Activated naive CD4-positive, alpha-beta T cell treated with anti-CD3 and anti-CD28 coated beads, Interleukin-2, amount 10 ng/mL, durations not matched to agents 7 days and 5 days (primary cell): ENCODE measurements at places on chromosomes 2 and 18.

DNA sequence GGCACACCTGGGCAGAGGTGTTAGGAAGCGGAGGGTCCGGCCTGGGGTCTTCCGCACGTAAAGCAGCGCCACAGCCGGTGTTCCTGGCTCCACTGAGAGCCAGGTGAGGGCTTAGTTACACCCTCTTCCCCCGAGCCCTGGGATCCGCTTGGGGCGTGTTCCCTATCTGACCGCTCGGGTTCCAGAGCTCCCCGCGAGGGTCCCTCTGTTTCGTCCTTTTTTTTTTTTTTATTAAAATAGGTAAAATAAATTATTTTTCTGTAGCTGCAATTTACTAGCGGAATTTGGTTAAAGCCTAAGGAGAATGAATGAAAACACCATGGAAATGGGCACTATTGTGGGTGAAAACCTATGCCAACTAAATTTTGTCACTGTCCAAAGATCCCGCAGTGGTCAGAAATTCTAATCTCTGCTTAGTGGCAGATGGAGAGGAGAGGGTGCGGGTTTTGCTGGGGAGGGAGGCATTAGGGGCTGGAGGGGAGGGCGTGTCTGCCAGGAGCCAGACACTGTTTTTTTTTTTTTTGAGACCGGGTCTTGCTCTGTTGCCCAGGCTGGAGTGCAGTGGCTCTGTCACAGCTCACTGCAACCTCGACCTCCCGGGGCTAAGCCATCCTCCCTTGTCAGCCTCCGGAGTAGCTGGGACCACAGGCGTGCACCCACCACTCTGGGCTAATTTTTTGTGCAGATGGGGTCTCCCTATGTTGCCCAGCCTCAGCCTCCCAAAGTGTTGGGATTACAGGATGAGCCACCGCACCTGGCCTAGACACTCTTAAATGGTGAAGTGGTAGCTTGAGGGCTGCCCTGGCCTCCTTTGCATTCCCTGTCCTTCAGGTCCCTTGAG, 834 bp downstream of the PDCL3 start:
- no peak for DNase-seq

- no peak for DNase-seq
Observed at GRCh38 chr18:42931491-42931890, 184.0 kb downstream of the RIT2 start.

DNA sequence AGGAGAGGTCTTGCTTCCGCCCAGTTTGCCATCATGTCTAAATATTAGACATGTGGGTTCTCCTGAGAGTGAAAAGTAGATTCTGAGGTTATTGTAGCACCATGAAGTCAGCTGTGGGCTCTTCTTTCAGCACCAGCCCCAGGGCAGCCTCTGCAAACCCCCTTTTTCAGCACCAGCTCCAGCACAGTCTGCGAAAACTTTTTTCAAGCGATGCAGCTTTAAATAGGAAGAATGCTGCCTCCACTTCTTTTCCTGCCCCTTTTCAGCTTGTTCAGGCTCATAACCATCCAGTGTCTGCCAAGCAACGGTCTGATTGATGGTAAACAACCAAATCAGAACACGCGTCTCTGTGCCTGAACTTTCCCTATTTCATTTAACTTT, at the start of gene COL5A2:
Gene COL5A2 (minus strand): TSS at position 192 of the 381 bp plus-strand sequence. CDS start 157 bp downstream, at position 35.
- no peak for DNase-seq

DNA sequence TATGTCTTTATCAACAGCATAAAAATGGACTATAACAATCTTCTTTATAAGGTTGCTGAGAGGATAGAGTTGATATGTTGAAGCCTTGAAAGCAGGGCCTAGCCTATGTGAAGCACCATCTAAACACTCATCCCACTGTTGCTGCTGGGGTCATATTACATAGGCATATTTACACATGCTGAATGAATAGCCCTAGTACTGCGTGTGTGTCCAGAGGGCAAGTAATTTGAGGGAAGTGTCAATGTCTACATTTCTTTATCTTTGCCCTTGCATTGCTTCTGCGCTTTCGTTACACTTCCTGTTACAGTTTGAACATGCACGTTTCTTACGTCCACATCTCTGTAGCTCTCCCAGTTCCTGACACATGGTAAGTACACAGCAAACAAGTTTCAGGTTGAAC, 280.3 kb upstream of the ATP5MC3 start:
- DNase-seq, result no peak

DNA sequence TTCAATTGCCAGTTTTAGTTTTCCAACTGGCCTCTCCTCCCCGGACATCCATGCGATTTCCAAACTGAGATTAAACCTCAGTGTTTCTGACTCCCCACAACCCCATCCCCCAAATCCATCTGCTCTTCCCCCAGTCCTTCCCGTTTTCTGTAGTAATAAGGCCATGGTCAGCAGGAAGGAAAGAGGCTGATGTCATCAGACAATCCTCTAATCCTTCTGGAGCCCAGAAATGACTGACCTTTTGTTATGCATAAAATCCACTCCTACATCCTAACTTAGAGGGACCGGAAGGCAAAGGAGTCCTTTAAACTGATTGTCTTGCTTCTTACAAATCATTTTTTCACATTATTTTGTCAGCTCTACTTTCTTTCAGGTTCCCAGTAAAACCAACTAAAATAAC, 155.8 kb downstream of the INO80D start:
- DNase-seq, result no peak

DNA sequence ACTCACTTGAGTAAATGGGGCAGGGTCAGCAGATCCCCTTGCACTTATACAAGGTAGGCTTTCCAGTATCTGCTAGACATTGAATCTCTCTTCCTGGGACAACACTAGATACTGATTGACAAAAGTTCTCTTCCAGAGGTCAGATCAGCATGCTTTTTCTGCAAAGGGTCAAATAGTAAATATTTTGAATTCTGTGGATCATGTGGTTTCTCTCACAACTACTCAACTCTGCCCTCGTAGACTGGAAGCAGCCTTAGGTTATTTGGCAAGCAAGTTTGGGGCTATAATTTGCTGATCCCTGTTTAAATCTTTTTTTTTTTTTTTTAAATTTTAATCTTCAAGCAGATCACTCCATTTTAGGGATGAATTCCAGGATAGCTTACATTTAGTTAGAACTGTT, 17.4 kb upstream of the NABP1 start:
- no peak for DNase-seq

DNA sequence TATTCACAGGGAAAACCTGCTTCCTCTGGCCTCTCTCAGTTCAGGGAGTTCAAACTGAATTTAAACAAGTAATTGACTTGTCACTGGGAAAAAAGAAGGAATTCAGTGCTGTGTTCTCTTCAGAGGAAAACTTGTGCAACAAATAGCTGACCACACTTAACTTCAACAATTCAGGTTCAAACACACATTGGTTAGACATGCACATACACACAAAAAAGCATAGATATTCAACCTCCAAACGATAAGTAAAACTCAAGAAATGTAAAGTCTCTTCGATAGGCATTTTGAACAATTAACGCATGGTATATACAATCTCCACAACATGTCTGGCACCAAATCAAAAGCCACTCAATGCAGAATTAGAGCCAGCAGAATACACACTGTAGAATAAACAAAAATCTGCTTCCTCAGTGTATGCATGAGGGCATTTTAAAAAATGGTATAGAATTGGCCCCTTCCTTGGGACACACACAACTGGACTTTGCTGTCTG, 269.0 kb downstream of the TCF4 start:
- DNase-seq, result no peak

- peak; percentile 11 for DNase-seq
Observed at GRCh38 chr2:238286987-238287736, 1.2 kb downstream of the PER2 start.
